ENCODE measurements at places on chromosomes 2 and 18.

GRCh38 chr18:41119031-41119430, 836.0 kb upstream of the PIK3C3 start:
- DNase-seq: no peak

DNA sequence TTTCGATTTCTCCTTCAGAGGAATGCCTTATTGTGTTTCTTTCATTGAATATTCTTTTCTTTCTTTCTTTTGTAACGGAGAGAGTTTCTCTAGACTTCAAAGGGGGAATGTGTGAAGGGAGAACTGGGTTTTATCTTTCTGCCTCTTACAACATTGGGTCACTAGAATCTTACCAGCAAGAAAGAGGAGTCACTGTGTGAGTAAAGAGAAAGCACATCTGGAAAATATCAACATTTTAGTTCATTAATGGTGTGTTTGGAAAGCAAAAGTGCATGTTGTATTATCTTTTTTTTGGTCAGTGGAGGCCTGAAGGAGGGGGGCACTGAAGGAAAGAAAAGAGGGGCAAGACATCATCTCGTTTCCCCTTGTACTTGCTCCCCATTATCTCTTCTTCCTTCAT, 86.6 kb upstream of the THOC1 start:
- no peak for DNase-seq

GRCh38 chr2:65663831-65664407, 231.5 kb upstream of the SPRED2 start:
- no peak for DNase-seq

- no peak for DNase-seq
These were observed 5.9 kb downstream of the OTOF start for GRCh38 chr2:26471766-26472706.

DNA sequence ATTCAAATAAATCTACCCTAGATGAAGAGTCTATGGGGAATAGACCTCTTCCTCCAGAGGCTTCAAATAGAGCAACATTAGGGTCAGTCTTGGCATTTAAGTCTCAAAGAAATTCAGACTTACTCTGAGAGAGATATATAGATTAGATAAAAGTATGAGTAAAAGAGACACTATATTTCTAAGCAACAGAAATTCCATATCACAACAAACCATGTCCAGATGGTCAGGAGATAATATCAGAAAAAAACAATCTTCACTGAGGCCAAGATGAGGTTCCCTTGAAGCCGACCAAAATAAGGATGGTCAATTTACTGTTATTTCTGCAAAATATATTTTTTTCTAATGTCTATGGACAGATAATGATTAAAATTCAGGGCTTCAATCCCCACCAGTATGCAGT, 89.1 kb upstream of the NOSTRIN start:
- DNase-seq: no peak

DNA sequence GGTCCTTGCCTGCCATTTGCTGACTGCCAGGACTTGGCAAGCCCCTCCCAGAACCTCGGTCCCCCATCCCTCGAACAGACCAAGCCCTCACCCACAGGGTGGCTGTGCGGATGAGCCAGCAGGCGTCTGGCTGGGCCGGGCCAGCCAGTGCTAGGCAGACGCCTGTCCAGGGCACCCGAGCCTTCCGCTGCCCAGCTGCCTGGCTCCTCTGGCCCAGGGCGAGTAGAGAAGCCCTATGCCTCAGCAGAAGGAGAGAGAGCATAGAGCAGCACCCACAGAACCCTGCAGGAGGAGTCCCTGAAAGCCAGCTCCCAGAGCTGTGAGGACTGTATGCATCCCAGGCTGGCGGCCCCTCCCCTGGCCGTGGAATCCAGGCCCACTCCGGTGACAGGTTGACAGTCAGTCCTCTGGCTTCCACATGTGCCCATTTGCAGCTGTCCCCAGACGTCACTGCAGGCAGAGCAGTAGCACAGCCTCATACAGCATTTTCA, 62.1 kb upstream of the GLI2 start:
- DNase-seq: no peak

DNA sequence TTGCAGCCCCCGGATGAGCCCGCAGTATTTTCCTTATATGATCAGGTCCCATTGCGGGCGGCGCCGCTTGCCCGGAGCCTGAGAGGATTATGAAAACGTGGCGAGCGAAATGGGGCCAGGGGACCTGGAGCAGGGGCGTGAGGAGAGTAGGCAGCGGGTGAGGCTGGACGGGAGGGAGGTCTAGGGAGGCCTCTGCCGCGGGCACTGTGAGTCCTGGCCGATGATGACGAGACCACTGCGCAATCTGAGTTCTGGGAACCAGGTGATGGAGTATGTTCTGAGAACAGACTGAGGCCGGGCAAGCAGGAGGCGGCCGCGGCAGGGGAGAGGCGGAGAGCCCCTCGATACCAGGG, 790 bp upstream of the ACAA2 start:
- DNase-seq: peak; percentile 29

GRCh38 chr2:147405651-147406050, 439.2 kb upstream of the ACVR2A start:
- DNase-seq: no peak

GRCh38 chr2:192993059-192993458, 798.3 kb upstream of the TMEFF2 start:
- no peak for DNase-seq

DNA sequence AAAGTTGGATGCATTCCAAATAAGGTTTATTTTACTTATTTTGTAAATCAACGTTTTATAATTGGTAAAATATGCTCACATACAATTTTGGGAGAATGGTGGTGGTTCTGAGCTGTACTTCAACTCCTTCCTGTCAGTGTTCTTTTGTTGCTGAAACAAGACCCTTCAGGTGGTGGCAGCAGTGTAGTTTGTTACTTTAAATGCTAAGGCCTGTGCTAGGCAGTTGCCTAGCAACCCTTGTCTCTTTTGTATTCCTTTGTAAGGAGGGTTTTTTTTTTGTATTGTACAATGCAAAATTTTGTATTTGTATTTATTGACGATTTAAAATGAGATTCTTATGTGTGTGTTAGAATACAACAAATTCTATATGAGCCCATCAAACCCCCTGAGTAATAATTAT, 166.0 kb upstream of the FAM98A start:
- no peak for DNase-seq

GRCh38 chr2:222292149-222293134, 6.4 kb downstream of the PAX3 start:
- DNase-seq: no peak

GRCh38 chr2:214946949-214947348, 137.5 kb upstream of the BARD1 start:
- DNase-seq: no peak

DNA sequence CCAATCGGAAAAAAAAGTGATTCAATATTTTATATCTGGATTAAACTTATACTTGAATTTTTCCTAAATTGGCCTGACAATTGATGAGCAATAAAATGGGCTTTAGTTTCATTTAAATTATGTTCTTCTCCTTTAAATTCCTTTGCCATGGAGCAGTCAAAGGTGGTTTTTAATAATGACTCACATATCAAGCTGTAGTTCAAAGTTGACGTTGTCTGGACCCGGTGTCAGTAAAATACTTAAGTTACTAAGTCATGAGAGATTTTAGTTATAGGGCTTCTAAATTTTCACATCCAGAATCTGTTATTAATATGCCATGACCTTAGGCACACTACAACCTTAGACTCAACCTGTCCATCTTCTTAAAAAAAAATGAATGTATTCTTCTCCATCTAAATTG, 62.5 kb downstream of the CDH2 start:
- no peak for DNase-seq

DNA sequence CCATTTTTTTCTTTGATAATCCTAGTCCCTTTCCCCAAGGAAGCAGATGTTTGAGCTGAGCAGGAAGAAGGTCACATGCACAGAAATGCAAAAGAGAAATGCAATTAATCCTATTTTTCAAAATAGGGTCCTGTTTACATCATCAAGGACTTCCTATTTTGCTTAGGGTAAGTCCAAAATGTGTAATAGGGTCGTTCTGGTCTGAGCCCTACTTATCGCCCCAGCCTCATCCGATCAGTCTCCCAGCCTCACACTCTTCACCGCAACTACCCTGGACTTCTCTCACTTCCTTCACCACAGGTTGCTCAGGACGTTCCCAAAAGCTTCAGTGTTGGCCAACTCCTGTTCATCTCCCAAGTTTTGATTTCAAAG, 32.8 kb downstream of the FOSL2 start:
- DNase-seq: no peak

DNA sequence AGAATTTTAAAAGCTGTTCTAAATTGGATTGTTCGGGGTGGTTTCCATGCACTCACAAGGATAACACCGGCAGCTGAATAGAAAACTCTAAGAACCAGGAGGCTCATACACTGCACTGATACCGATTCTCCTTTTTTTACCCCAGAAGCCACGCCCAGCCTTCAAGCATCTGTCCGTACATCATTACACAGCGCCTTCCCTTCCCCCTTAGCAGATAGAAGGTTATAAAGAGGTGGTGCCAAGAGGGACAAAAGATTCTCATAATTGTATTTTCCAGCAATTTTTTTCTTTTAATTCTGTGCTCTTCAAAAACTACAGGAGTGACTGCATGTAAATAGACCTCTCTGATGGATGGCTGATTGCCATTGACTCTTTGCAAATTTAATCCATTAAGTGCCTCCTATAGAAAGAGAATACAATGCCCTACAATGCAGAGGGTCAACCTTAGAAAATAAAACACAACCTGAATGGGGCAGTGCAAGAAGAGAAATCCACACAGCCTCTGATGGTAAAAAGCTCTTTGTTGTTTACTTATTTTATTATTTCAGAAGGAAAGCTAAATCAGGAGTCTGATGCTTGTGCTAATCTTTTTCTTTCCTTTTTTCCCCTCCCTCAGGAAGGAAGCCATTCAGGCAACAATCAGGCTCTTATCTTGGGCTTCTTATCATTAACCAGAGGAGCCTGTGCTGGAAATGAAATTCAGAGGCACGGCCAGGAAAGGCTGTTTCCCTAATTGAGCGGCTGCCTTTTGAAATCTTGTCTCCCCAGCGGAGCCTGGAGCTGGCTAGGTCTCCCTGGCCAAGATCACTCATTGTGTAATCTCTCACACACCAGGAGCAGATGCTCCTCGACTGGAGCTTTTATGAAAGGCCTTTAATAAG, 198.9 kb upstream of the NABP1 start:
- no peak for DNase-seq

GRCh38 chr2:71277536-71278103, 50.7 kb upstream of the PAIP2B start:
- DNase-seq: no peak

GRCh38 chr2:238105506-238106338, 5.6 kb downstream of the ESPNL start:
- DNase-seq: no peak

- no peak for DNase-seq
These were observed 17.0 kb upstream of the DNER start for GRCh38 chr2:229731363-229731762.

DNA sequence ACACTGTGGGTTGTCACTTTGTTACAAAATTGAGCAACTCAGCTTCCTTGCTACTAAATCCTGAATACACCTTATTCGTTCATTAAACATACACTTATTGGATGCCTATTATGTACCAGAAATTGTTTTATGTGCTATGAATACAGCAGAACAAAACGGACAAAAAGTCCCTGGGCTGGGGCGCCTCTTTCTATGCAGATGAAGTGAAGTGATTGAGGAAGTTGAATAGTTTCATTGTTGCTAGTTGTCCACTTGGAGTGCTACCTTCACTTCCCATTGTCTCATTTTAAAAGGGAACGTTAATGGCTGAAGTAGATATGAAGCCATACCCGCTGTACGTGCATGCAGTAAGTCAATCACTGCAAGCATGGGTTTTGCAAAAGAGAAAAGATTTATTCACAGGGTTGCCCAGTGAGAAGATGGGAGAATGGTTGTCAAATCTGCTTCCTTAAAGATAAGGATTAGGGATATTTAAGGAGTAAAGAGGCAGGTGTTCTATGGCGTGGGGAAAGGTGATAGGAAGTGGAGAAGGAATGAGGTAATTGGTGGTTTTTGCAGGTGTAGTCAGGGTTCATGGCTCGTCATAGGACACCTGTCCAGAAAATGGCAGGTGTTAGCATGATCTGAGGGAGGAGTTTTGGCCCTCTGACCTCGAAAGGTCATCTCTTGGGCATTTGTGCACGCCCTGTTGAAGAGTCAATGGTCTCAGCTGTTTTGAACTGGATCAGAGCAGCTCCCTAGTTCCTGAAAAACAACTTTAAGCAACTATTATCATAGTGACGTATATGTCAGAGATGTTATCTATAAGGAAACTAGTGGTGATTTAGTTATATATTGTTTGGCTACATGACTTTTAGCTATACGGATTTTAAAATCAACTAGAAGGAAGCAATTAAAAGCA, 23.5 kb downstream of the TRPM8 start:
- no peak for DNase-seq

GRCh38 chr2:233448220-233448559, 93.9 kb downstream of the DGKD start:
- DNase-seq: no peak

Data from stimulated activated CD4-positive, alpha-beta T cell treated with anti-CD3 and anti-CD28 coated beads, TNF-alpha, amount 100 ng/mL, for 48 hours (primary cell).